GM23248 (cell line): ENCODE measurements at places on chromosomes 3 and 15.

GRCh38 chr3:159187232-159187631 is 385.4 kb downstream of the MFSD1 start:
- no peak for DNase-seq

GRCh38 chr15:60660290-60661051 is 181.5 kb upstream of the ICE2 start:
- DNase-seq, result peak; percentile 91

- DNase-seq, result peak; percentile 85
Observed at GRCh38 chr15:36951731-36952247, 148.6 kb downstream of the MEIS2 start.

GRCh38 chr3:186515125-186515524 is 29.1 kb downstream of the CRYGS start:
- no peak for DNase-seq

- peak; percentile 13 for DNase-seq
Observed at GRCh38 chr3:124076235-124076634, 84.3 kb upstream of the ROPN1 start.

- peak; percentile 78 for DNase-seq
Observed at GRCh38 chr3:138461246-138461645, 26.8 kb downstream of the ESYT3 start.

DNA sequence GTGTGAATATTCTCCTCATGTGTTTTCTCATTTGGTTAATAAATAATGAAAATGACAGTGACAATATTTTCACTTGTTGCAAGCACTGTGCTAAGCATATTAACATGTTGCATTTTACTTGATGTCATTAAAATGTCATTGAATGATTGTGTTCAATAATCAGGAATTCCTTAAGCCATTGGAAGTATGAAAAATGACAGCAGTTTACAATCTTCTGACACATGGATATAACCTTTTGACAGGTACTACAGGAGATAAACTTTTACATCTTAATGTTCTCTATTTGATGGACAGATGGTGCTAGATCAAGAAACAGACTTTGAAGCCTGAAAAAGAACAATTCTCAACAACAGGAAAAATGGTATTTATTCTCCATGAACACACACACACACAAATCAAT is 1138.3 kb downstream of the ROBO2 start:
- DNase-seq, result no peak
